ENCODE measurements at places on chromosomes 16 and 17. TPM values are rescaled to one million over a fixed set of nuclear protein-coding genes. Genes with fewer than 3 reads are reported as not detected.

GRCh38 chr17:39625198-39625785 lies 1.5 kb upstream of the PPP1R1B start:
- DNase-seq = no peak
- H3K4me1 ChIP-seq = peaks cover 16% of the 10 kb centered on the region
- no peaks in the 10 kb centered on the region for H3K36me3 ChIP-seq
- H3K27ac ChIP-seq = no peak overlapping the region
- no peaks in the 10 kb centered on the region for H3K27me3 ChIP-seq
- no peak overlapping the region for H3K4me3 ChIP-seq

DNA sequence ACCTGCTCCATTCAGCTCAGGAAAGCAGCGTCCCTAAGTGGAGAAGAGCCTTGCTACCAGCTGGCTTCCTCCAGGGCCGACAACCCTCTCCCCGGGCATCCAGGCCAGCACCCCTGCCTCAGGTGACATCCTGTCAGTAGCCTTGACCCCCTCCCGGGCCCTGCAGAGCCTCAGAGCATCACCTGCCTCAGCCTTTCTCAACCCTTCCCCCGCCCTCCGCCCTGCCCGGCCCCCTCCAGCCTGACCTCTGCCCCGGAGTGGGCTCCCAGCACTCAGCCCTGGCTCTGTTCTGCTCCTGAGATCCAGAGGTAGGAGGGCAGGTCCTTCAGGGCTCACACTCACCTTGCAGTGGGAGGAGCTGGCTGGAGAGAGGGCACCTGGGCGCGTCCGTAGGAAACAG lies 73.8 kb upstream of the METRNL start:
- H3K27me3 ChIP-seq = no peaks in the 10 kb centered on the region
- H3K4me1 ChIP-seq = no peaks in the 10 kb centered on the region
- H3K4me3 ChIP-seq = no peak overlapping the region
- DNase-seq = no peak

The CCL7 gene
- not detected for total RNA-seq

- H3K4me3 ChIP-seq = no peak overlapping the region
- no peak overlapping the region for H3K27ac ChIP-seq
- H3K27me3 ChIP-seq = no peaks in the 10 kb centered on the region
- no peak for DNase-seq
Observed at GRCh38 chr16:30654856-30655255, 3.4 kb upstream of the FBRS start.

The SDR42E2 gene
- total RNA-seq = not detected

- H3K4me3 ChIP-seq = no peak overlapping the region
- no peaks in the 10 kb centered on the region for H3K27me3 ChIP-seq
- DNase-seq = no peak
- no peaks in the 10 kb centered on the region for H3K36me3 ChIP-seq
Observed at GRCh38 chr17:27276653-27277156, 17.2 kb upstream of the WSB1 start.

GRCh38 chr17:2814481-2815341 lies 18.5 kb downstream of the RAP1GAP2 start:
- H3K27me3 ChIP-seq = no peaks in the 10 kb centered on the region
- DNase-seq = no peak
- H3K4me1 ChIP-seq = no peaks in the 10 kb centered on the region
- no peak overlapping the region for H3K4me3 ChIP-seq
- no peaks in the 10 kb centered on the region for H3K36me3 ChIP-seq
- H3K27ac ChIP-seq = peak overlapping the region; percentile 64

DNA sequence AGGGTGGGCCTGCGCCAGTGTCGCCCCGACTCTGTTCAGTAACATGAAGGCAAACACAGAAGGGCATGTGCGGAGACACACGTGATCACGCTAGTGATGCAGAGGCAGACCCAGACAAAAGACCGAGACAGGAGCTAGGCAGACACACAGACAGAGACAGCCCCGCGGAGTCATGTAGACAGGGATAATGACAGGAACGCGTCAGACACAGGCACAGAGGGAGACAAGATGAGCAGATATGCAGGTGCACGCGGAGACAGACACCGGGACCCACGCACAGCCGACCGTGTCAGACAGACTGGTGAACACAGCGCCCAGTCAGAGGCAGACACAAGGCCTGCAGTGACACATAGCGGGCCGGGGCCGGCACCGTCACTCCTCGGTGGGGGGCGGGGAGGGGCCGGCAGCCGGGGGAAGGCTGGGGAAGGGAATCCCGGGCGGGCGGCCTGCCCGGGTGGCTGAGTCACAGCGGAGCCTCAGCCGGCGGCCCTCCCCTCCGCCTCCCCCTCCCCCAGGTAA lies 7.4 kb downstream of the KDM6B start:
- peaks cover 20% of the 10 kb centered on the region for H3K36me3 ChIP-seq
- peak overlapping the region; percentile 78 for H3K4me3 ChIP-seq
- H3K27me3 ChIP-seq = no peaks in the 10 kb centered on the region
- H3K4me1 ChIP-seq = peaks cover 26% of the 10 kb centered on the region
- peak overlapping the region; percentile 97 for H3K27ac ChIP-seq

- no peak overlapping the region for H3K4me3 ChIP-seq
- no peaks in the 10 kb centered on the region for H3K4me1 ChIP-seq
- H3K36me3 ChIP-seq = no peaks in the 10 kb centered on the region
- DNase-seq = no peak
- H3K27ac ChIP-seq = no peak overlapping the region
Observed at GRCh38 chr16:65490286-65490685, 368.4 kb upstream of the CDH11 start.

The HS3ST3B1 gene
- 5.4 TPM for total RNA-seq

DNA sequence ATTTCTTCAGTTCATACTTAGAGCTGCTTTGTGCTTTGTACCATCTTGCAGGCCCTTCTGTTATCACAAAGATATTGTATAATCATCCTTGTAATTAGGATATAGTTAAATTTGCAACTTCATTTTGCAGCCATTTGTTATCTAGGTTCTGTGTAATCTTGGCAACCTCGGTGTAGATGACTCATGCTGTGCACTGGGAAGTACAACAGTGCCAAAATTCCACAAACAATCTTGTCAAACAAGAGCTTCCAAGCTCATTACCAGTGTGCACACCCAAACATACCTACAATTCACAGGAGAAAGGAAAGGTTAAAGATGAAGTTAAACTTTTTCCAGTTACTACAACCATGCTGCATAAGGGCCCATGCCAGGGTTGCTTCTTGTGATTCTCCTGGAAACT lies 1231.8 kb downstream of the CDH11 start:
- H3K4me1 ChIP-seq = no peaks in the 10 kb centered on the region
- no peak for DNase-seq
- H3K27me3 ChIP-seq = no peaks in the 10 kb centered on the region
- H3K36me3 ChIP-seq = no peaks in the 10 kb centered on the region

The KRTAP2-2 gene
- total RNA-seq = not detected

The TPSG1 gene
- 36.4 TPM for total RNA-seq

- no peaks in the 10 kb centered on the region for H3K36me3 ChIP-seq
- no peak overlapping the region for H3K27ac ChIP-seq
- no peaks in the 10 kb centered on the region for H3K4me1 ChIP-seq
- H3K4me3 ChIP-seq = no peak overlapping the region
- no peaks in the 10 kb centered on the region for H3K27me3 ChIP-seq
- no peak for DNase-seq
Observed at GRCh38 chr16:67943256-67943618, 683 bp downstream of the LCAT start.

DNA sequence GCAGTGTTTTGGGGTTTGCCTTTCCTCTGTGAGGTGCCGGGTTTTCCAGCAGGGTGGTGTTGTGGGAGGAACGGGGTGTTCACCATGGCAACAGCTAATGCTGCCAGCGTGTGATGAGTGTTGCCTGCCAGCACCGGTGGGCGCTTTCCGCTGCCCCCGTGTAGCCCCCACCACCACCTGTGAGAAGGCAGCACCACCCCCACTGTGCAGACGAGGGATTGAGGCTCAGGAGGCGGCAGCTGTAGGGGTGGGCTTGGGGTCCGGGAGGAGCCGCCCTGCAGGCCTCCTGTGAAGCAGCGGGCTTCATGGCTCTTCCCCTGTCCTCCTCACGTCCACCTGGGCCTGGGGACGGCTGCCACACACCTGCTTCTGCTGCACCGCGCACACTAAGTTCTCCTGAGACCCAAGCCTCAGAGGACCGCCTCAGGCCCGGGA lies 5.2 kb downstream of the RAB40C start:
- DNase-seq = no peak
- H3K27me3 ChIP-seq = no peaks in the 10 kb centered on the region
- H3K27ac ChIP-seq = peak overlapping the region; percentile 94
- no peaks in the 10 kb centered on the region for H3K36me3 ChIP-seq

DNA sequence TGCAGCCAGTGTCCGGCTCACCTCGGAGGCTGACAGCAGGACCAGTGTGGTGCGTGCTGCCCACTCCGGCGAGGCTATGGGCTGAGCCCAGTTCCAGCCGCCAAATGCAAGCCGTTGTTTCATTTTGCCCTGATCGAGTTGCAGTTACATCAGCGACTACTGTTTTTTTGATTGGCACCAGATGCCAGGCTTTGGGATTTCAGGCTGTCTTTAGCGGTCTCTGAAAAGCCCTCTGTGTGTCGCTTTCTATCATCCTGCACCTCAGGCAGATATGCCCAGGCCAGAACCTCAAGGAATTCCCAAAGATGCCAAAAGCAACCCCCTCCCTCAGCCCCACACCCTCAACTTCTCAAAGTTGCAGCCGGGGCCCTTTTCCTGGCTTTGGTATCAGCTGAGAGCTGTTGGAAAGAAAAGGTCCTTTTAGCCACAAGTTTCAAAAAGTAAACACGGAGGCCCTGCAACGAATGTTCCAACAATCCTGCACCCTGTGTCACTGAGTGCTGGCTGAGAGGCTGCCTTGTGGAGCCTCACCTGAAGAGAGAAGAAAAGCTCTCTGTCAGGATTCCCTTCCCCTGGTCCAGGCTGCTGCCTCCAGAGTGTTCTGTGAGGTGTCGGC lies 58.9 kb downstream of the WWP2 start:
- peak; percentile 25 for DNase-seq
- H3K4me1 ChIP-seq = peaks cover 12% of the 10 kb centered on the region
- H3K36me3 ChIP-seq = peaks cover 9% of the 10 kb centered on the region
- H3K27ac ChIP-seq = no peak overlapping the region
- no peaks in the 10 kb centered on the region for H3K27me3 ChIP-seq

DNA sequence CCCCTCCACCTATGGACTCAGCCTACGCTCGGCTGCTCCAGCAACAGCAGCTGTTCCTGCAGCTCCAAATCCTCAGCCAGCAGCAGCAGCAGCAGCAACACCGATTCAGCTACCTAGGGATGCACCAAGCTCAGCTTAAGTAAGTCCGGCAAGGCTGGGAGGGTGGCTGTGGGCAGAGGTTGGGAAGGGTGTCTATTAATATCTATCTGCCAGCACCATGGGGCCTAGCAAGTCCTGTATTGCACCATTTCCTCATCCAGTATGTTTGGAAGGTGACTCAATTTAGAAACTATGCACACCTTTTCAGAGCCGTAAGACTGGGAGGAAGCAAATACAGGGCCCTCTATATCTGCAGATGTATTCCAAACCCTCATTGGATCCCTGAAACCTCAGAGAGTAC lies 45.0 kb upstream of the ARHGAP44 start:
- no peak for DNase-seq
- H3K36me3 ChIP-seq = no peaks in the 10 kb centered on the region
- no peaks in the 10 kb centered on the region for H3K27me3 ChIP-seq

The RPRML gene
- 0.88 TPM for total RNA-seq

The CLEC3A gene
- not detected for total RNA-seq

DNA sequence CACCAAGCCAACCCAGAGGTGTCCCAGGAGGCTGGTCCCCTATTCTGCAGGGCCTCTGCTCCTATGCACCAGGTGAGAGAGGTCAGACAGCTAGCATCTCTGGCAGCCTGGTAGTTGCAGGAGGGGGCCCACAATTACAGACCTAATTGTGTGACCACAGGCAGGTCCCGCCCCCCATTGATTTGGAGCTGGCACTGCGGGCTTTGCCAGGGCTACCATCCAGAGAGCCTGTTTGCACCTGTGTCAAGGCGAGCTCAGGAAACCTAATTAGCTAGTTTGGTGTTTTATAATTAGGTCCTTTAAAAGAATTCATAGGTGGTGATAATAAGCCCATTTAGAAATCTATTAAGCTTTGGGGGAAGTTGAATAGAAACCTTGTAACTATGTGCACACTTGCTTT lies 90.2 kb downstream of the MRM1 start:
- no peak for DNase-seq
- H3K27ac ChIP-seq = no peak overlapping the region
- no peaks in the 10 kb centered on the region for H3K36me3 ChIP-seq
- H3K4me3 ChIP-seq = no peak overlapping the region
- no peaks in the 10 kb centered on the region for H3K4me1 ChIP-seq

The DPEP3 gene
- not detected for total RNA-seq

DNA sequence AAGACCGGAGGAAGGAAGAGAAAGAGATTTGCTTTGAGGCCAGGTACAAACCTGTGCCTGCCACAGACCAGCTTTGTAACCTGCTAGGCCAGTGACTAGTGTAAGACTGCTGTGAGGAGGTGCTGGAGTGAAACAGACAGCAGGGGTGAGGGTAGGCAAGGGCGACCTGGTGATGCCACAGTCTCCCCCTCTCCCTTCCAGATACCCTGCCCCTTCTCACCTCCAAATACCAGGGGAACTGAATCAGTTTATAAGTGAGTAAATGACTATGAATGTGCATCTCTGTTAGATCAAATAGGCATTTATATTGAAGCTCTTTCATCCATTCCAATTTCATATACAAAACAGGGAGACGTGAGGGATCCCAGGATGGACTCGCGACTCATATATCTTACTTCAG lies 9.4 kb downstream of the SEC14L1 start:
- no peaks in the 10 kb centered on the region for H3K27me3 ChIP-seq
- H3K4me3 ChIP-seq = no peak overlapping the region
- no peak for DNase-seq

The OTOP2 gene
- total RNA-seq = 11.9 TPM

DNA sequence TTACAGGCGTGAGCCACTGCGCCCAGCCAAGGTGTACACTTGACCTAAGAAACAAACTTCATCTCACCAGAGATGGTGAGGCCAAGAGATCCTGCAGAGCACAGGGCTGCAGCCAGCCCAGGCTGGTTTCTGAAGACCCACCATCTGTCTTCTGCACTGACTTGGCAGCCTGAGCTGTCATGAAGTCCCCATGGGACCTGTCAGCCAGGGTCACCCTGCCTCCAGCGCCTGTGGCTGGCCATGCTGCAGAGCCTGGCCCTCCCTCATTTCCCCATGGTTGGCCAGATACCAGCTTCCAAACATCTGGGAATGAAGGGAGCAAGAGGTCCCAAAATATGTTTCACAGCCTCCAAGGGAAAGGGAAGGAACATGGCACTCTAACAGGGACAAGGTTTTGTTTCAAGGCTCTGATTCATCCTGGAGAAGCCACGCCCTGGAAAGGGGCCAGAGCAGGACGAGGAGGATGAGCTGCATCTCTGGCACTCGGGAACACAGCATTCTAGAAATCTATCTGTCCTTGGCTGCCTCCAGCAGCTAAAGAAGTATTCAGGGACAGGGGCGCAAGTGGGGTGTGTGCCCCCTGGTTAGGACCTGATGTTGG lies 45.3 kb downstream of the DDX19A start:
- H3K4me1 ChIP-seq = peaks cover 7% of the 10 kb centered on the region
- no peaks in the 10 kb centered on the region for H3K36me3 ChIP-seq
- no peak overlapping the region for H3K4me3 ChIP-seq
- H3K27ac ChIP-seq = no peak overlapping the region

GRCh38 chr17:34571428-34572130 lies 7.8 kb upstream of the TMEM132E start:
- no peaks in the 10 kb centered on the region for H3K36me3 ChIP-seq
- no peak overlapping the region for H3K4me3 ChIP-seq
- H3K27me3 ChIP-seq = no peaks in the 10 kb centered on the region
- no peaks in the 10 kb centered on the region for H3K4me1 ChIP-seq

GRCh38 chr17:70355185-70355584 lies 185.9 kb downstream of the KCNJ2 start:
- H3K4me1 ChIP-seq = no peaks in the 10 kb centered on the region
- no peak overlapping the region for H3K4me3 ChIP-seq
- DNase-seq = no peak
- H3K36me3 ChIP-seq = no peaks in the 10 kb centered on the region
